ENCODE measurements at places on chromosomes 4 and X. TPM values are rescaled to one million over a fixed set of nuclear protein-coding genes. Genes with fewer than 3 reads are reported as not detected.

GRCh38 chr4:85128246-85129204 is 162.0 kb upstream of the WDFY3 start:
- DNase-seq, result peak; percentile 63

Gene TMEM47
- total RNA-seq, result 7.5 TPM

GRCh38 chrX:31656013-31656412 is 584.2 kb upstream of the FTHL17 start:
- DNase-seq, result no peak

GRCh38 chr4:26864899-26865298 is 4.3 kb downstream of the STIM2 start:
- no peak for DNase-seq

- DNase-seq, result no peak
Observed at GRCh38 chr4:20992002-20992401, 291.7 kb downstream of the PACRGL start.

GRCh38 chr4:8071766-8072165 is 86.8 kb downstream of the ABLIM2 start:
- peak; percentile 59 for DNase-seq

DNA sequence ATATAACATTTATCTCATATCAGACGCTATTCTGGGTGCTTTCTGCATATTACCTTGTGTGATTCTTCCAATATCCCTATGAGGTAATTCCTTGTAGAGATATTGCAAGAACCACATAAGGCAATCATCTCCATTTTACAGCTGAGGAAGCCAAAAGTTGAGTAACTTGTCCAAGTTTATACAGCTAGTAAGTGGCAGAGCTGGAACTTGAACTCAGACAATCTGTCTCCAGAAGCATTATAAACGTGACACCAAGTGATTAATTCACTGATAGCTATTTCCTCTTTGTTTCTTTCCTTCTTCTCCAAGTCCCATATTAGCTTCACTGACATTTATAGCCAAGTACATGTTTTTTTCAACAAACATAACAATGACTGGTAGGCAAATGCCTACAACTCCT is 7.3 kb downstream of the EMCN start:
- no peak for DNase-seq

Gene NONO
- total RNA-seq, result 556 TPM

Gene ASB11
- not detected for total RNA-seq

Gene GPC3
- total RNA-seq, result 34.7 TPM

- DNase-seq, result no peak
Observed at GRCh38 chr4:119510395-119511149, 118.0 kb downstream of the PDE5A start.

DNA sequence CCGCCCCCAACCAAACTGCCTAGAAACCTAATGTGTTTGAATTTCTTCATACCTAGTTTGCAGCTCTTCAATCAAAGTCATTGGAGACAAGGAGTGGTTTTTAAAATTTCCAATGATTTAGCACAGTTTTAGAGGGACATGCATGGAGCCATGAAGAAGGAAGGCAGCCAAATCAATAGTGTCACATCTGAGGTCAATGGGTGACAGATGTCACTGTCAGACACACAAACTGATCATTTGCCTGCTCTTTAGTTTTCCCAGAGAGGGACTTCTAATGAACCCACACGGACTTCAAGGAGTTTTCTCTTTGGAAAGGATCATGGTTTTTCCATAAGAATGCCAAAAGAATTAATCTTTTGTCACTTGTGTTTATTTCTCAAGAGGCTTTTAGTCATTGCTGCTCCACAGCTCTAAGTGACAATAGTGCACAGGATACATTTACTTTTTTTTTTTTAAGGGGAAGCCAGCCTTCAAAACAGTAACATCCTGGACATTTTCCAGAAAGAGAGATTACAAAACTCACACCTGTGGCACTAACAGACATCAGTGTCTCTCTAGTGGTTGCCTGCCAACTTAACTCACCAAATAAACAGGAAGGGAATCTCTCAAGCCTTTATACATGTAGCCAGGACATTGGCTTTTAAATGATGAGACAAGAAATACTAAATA is 251.1 kb upstream of the DIAPH2 start:
- DNase-seq, result no peak

Gene USP51
- total RNA-seq, result 13.3 TPM

- no peak for DNase-seq
Observed at GRCh38 chr4:26877406-26877805, 16.8 kb downstream of the STIM2 start.

DNA sequence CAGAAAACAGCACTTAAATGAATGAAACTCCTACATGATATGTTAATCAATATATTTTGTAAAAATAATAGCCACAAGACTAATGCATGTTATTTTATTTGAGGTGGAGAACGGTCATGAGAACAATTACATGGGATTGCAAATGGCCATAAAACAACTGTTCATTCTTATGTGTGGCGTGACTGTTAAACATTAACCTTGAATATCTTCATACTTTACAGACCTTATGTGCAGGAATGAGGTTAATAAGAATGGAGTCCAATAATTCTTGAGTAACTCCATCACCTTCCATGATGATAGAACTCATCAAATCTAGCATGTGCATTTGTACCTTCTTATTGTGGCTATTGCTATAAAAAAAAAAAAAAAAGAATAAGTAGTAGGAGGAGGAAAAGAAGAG is 55.3 kb downstream of the PDS5A start:
- no peak for DNase-seq

GRCh38 chr4:174561560-174561959 is 39.3 kb upstream of the HPGD start:
- DNase-seq, result no peak

DNA sequence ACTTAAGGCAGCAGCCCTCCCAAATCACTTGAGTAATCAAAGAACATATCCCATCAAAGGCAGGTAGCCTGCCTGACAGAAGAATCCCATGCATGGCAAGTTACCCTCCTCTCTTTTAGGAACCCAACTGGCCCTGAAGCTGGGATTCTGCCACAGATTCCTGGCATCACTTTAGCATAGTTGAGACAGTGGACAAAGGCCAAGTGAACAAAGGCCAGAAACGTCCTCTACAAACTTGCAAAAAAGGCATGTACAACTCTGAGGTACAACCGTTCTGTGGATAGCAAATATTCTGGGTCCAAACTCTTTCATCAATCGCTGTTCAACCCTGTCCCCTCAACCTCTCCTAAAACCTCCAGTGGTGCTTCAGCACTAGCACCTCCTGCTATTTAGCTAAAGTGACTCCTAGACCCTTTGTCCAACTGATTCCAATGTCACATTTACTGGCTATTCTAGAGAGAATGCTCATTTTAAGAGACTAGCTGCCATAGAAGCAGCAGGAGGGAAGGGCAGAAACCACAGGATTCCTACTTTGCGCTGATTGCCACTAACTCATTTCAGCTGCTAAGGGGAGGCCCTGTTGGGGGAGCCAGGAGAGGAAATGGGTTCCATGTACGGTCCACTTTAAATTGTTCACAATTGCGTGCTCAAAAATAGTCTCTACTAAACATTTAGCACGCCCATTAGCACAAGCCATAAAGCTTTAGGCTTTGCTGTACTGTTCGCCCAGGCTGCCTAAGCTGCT is 105.9 kb downstream of the SHROOM4 start:
- DNase-seq, result no peak

Gene GATA1
- total RNA-seq, result not detected

DNA sequence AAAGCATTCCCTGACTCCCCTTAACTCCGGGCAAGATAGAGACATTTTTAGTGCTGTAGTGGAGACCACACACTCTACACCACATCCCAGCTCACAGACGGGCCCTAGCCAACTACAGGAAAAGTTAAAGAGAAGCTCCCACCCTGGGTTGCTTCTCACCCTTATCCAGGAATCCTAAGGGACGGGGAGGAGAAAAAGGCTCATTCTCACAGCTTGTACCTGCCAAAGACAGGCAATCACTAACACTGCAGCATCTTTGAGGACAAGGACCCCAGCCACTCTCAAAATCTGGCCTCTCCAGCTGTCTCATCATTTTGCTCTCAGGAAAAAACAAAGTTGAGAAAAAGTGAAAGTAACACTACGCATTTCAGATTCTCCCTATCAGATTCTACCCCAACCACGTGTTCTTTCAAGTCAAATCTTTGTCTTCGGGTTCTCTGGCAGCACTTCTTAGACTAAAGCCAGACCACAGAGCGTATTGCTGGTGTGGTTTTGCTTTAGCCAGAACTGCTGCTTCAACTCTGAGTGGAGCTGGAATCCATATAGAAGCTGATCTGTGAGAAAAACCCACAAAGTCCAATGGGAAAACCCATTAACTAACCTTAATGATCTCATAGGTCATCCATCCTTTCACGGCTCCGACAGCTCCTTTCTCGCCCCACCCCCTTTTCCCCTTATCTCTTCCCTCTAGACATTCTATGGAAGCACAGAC is 605.9 kb upstream of the DIPK2B start:
- no peak for DNase-seq

Gene BEX5
- 8.9 TPM for total RNA-seq

GRCh38 chr4:113383111-113383785 is 333.8 kb downstream of the ANK2 start:
- no peak for DNase-seq

DNA sequence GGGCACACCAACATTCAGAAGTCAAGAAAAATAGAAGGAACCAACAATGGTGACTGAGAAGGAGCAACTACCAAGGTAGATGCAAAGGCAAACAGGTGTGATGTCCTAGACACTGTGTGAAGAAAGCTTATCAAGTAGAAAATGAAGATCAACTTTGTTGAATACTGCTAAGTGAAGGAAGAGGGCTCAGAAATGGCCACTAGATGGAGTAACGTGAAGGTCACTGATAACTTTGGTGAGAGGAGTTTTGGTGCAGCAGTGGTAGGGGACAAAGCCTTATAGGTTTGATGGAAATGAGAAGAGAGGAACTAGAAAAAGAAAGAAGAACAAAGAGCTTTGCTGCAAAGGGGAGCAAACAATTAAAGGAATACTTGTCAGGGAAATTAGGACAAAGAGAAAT is 23.5 kb downstream of the OTC start:
- DNase-seq, result peak; percentile 42

DNA sequence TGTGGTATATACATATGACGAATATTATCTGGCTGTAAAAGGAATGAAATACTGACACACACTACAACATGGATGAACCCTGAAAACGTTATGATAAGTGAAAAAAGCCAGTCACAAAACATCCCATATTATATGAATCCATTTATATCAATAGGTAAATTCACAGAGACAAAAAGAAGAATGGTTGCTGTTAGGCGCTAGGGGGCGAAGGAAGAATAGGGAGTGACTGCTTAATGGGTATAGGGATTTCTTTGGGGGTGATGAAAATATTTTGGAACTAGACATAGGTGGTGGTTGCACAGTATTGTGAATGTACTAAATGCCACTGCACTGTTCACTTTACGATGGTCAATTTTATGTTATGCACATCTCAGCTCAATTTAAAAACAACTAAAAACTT is 96.4 kb upstream of the EGFL6 start:
- no peak for DNase-seq

GRCh38 chr4:121668368-121669162 is 28.2 kb downstream of the ANXA5 start:
- no peak for DNase-seq

Gene NWD2
- total RNA-seq, result not detected

Gene ESX1
- not detected for total RNA-seq

Gene PAGE2
- not detected for total RNA-seq

DNA sequence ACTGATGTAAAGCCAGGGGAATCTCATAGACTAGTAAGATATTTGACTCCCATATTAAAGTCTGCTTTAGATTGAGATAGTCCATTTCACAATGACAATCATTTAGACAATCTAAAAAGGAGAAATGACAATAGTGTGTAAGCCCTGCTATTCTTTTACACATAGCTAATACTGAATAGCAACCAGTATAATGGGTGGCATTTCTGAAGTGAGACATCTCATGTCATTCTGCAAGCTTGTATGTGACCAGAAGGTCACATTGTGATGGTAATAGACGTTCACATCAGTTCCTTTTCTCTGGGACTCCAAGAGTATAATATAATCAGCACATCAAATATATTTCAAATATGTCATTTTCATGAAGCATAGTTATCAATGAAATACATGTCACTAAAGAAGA is 440.2 kb downstream of the GALNTL6 start:
- no peak for DNase-seq

DNA sequence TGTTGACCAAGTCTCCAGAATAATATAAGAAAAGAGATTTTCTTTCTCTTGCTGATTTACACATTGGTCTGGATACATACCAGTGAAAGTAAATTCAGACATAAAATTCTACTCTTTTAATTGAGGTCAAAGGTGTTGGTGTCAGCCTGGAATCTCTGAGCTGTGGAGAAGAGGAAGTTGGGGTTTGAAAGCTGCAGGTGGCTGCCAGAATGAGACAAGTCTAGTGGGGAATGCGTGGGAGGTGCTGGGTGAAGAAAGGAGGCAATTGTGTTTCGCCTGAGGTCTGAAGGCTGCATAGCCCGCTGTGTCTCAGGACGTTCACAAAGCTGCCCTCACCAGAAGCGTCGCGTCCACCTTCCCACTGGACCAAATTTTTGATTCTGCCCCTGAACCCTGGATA is 31.2 kb downstream of the PHEX start:
- DNase-seq, result no peak

DNA sequence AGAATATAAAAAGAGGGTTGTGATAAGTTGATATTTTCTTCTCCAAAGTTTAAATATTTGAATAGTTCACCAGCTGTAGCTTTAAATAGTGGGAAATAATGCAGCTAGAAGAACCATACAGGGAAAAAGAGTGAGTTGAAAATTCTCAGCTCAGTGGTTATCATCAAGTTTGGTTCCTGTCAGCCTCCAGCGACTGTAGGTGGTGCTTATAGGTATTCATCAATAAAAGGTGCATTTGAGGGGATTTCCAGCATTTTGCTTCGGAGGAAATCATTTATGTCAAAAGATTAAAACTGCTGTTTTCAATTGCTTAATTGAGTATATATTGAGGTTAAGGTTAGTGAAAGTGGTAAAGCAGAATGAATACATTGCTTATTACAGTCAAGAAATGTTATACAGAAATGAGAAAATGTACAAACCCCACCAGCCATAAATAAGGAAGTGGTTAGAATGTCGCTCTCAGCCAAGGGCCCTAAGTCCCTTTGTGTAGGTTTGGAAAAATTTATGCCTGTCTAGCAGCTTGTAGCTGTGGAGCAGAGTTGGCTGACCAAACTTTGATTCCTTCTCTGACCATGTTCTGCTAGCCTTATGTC is 532.9 kb upstream of the FTHL17 start:
- DNase-seq, result no peak

DNA sequence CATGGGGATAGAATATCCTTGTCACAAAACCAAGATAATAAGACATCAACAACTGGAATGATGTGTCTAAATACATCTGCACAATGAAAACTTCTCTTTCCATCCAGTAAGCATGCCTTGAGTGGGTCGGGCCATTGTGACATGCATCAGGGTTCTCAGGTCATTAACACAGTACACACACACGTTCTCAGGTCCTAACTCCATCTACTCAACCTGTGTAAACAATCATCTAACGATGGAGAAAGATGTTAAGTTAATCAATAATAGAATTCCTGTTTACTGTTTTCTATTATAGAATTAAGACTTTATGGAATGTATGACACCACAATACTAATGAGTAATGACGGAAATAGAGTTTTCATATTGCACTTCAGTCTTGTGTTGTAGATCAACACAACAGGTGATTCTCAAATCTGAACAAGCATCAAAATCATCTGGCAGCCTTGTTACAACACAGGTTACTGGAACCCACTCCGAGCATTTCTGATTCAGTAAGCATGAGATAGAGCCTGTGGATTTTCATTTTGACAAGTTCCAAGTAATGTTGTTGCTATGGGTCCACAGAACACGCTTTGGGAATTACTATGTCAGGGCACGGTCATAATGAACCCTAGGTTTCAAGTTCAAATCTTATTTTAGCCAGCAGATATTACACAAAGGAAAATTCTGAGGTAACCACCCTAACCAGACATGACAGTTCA is 315.8 kb upstream of the TEX13C start:
- DNase-seq, result no peak

Gene MYL5
- 19.8 TPM for total RNA-seq

GRCh38 chr4:8435656-8436121 is 4.8 kb downstream of the ACOX3 start:
- DNase-seq, result peak; percentile 53

Data from endodermal cell (in vitro differentiated cells).